NCI-H345 (cell line): ENCODE measurements at places on chromosomes 2 and 18.

DNA sequence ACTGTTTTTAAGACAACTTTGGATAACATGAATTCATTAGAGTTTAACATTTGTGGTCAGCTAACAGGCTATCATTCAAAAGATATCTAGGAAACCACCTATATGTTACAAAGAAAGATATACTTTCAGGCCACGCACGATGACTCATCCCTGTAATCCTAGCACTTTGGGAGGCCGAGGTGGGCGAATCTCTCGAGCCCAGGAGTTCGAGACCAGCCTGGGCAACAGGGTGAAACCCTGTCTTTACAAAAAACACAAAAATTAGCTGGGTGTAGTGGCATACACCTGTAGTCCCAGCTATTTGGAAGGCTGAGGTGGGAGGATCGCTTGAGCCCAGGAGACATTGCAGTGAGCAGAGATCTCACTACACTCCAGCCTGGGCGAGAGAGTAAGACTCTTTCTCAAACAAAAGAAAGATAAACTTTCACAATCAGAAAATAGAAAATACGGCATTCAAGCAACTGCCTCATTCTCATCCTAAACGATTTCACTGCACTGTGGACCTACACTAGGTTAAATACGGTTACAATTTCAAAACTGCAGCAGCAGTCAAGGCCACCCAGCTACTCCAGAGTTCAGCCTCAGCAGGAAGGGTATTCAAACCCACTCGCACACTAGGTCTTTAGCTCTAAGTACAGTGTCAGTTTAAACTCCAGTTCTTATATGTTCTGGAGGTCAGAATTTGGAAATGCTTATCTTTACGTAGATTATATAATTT, 250.0 kb upstream of the SLC39A10 start:
- DNase-seq = no peak

GRCh38 chr2:85712849-85713612, 18.9 kb downstream of the GNLY start:
- DNase-seq = no peak

GRCh38 chr2:100820523-100821254, 750 bp downstream of the NPAS2 start:
- no peak for DNase-seq

DNA sequence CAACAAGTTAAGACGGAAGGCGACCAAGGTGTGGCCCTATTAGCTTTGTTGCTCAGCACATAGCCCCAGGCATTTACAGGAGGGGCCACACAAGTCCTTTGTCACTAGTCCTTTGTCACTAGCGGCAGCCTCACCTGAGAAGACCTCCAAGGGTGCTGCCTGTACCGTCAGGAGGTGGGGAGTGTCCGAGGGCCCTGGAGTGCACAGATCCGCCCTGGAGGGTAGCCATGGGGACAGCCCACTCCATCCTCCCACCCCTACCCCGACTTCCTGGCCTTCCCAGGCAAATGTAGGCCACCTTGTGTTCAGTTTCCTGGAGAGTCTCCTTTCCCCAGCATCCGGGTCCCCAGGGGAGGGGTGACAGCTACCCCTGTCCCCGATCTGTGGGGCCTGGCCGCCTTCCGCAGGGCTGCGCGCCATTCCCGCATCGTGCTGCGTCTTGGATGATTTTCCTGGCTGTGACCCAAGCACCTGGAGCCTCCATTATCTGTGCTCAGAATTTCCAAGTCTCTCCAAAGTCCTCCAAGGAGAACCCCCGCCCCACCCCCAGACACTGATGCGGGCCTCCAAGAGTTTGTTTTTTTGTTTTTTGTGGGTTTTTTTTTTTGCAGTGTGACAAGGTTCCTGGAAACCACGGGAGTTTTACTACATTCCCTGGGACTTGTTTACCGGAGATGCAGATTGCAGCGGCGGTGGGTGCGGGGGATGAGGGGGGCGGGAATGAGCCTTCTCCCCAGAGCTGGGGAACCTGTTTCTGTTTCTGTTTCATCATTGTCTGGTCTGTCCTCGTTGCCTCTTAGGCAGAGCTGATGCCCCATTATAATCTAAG, 28.6 kb downstream of the TEX44 start:
- peak; percentile 69 for DNase-seq

- DNase-seq = no peak
These were observed 49.1 kb upstream of the SLC14A2 start for GRCh38 chr18:45566025-45566740.
